ENCODE measurements at places on chromosomes 16 and 17.

- DNase-seq: no peak
These were observed 121.2 kb downstream of the SNX29 start for GRCh38 chr16:12097523-12098428.

GRCh38 chr17:67557921-67558320 is 159.8 kb upstream of the NOL11 start:
- DNase-seq: no peak

- no peak for DNase-seq
These were observed 112.6 kb downstream of the SHISA6 start for GRCh38 chr17:11353601-11354000.

DNA sequence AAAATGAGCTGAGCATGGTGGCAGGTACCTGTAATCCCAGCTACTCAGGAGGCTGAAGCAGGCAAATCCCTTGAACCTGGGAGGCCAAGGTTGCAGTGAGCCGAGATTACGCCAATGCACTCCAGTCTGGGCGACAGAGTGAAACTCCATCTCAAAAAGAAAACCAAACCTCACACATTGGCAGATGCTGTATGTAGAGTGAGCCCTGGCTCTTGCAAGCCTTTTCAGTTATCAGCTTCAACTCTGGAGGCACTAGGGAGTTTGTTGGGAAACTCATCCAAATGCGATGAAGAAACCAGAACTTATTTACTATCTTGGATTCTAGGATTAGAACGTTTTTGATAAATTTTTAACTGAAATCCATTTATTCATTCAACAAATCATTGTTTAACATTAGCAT is 56.9 kb upstream of the RASL10B start:
- no peak for DNase-seq

- no peak for DNase-seq
These were observed 135.8 kb downstream of the CDH8 start for GRCh38 chr16:61900482-61900881.

- no peak for DNase-seq
These were observed 2.2 kb upstream of the KRT33A start for GRCh38 chr17:41352597-41353366.

DNA sequence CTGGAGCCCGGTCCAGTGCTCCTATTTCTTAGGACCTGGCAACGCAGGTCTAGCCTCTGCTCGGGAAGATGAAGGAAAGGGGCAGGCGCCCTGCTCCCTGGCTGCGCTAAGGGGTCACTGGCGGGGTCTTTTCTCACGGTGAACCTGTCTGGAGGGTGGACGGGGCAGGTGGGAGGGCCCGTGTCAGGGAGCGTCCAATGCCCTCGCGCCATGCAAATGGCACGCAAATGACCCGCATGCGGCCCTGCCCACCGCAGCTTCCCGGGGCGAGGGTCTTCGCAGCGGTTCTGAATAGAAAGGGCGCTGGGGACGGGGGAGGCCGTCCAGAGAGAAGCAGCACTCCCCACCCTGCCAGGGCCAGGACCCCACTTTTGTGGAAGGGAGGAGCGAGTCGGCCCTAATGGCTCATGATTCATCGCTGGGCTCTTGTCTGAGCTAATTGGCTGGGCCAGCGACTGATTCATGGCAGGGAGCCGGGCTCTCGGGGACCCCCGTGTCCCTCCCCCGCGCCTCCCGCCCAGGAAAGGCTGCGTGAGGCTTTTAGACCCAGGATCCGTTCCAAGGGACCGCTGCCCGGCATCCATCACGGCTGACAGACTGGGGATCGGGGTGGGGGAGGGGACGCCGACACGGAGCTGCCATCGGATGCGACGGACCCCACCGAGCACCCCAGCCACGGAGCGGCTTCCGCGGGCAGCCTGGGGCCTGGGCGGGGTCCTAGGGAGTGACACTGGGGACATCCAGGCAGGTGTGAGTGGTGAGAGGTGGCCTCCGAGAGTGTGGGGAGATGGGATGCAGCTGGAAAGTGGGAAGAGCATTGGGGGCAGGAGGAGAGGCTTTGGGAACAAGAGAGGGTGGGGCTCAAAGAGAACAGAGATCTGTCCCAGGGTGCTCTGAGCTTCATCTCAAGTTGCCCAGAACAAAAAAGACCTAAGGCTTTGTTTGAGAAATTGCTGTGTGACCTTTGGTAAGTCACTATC is 25.0 kb upstream of the NGFR start:
- no peak for DNase-seq

DNA sequence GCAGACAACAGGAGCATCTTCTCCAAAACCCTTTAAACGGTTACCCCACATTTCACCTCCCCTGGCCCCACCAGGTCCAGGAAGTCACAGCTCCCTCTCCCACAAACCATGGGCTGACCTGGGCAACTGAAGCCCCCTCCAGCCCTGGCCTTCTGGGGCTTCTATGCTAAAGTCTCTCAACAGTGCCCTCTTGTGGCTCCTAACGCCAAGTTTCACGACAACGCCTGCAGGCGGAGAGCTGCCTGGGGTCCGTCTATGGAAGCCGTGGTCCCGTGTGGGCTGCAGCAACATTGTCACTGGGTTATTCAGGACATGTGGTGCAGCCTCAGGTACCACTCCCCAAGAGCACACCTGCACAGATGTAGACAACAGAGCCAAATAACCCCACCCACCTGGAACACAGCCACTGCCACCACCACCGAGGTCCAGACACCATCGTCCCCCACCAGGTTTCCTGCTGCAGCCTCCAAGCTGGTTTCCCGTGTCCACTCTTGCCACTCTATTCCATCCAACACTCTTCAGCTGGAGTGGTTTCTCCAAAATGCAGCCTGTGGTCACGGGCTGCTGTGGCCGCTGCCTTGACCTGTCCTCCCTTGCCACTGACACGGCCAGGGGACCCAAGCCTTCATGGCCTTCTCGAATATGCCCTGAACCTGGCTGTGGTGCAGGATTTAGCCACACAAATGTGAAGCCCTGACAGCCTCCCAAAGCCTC is 19.1 kb downstream of the C16orf95 start:
- peak; percentile 19 for DNase-seq

Measured in effector CD4-positive, alpha-beta T cell (primary cell).